ENCODE measurements at places on chromosomes 12 and 14.

- no peak for DNase-seq
These were observed 39.2 kb upstream of the KRR1 start for GRCh38 chr12:75550401-75551240.

- DNase-seq, result no peak
These were observed 45.8 kb upstream of the EIF5 start for GRCh38 chr14:103288076-103288766.

- DNase-seq, result no peak
These were observed 28.6 kb upstream of the DICER1 start for GRCh38 chr14:95185767-95186392.

GRCh38 chr14:86015511-86015910, 485.6 kb downstream of the FLRT2 start:
- no peak for DNase-seq

DNA sequence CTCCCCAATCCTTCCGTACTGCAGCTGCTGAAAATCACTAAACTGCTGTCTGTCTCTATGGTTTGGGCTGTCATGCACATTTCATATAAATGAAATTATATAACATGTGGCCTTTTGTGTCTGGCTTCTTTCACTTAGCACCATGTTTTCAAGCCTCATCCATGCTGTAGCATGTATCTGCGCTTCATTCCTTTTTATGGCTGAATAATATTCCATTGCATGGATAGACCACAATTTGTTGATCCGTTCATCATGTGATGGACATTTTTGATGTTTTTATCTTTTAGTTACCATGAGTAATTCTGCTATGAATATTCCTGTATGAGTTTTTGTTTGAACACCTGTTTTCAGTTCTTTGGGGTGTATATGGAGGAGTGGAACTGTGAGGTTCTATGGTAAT, 32.6 kb upstream of the MED13L start:
- DNase-seq, result no peak

Measured in stimulated activated CD4-positive, alpha-beta T cell treated with anti-CD3 and anti-CD28 coated beads, Interleukin-12 subunit alpha, Interleukin-12 subunit beta, amount 100 ng/mL, for 4 hours (primary cell).